ENCODE measurements at places on chromosomes 11 and 22.

DNA sequence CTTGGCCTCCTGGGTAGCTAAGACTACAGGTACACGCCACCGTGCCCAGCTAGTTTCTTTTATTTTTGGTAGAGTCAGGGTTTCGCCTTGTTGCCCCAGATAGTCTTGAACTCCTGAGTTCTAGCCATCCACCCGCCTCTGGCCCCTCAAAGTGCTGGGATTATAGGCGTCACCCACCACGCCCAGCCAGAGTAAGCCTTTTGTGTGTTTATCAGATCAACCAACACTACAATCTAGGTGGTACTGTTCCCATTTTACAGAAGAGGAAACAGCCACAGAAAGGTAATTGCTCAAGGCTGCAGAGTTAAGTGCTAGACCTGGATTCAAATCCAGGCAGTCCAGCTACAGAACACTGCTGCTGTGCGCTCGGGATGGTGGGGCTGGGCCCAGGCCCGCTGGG lies 3.1 kb downstream of the TOMM22 start:
- DNase-seq, result no peak

- DNase-seq, result no peak
Measured at GRCh38 chr11:2303627-2304505, 2.1 kb downstream of the TSPAN32 start.

DNA sequence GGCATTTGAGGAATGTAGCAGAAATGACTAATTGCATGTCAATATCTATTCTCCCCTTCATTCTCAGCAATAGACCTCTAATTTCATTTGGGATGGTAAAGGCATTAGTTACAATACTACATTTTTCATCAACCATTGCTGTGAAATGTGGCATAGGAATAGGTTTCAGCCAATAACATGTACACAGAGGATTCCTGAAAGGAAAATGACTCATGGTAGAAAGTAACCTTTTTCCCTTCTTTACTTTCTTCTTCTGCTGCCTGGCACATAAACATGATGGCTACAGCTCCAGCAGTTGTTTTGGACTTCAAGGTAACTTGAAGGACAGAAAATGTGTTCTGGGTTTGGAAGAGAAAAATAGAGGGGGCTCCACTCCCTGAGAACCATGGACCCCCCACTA lies 231.8 kb upstream of the CTSC start:
- no peak for DNase-seq

- no peak for DNase-seq
Measured at GRCh38 chr11:72773696-72774095, 20.2 kb downstream of the STARD10 start.

GRCh38 chr11:7077101-7077500 lies 11.7 kb upstream of the RBMXL2 start:
- peak; percentile 20 for DNase-seq

- DNase-seq, result peak; percentile 65
Measured at GRCh38 chr11:116792869-116793771, 1.4 kb upstream of the APOA5 start.

- DNase-seq, result no peak
Measured at GRCh38 chr11:119787074-119787461, 58.1 kb upstream of the NECTIN1 start.

GRCh38 chr22:26170795-26171580 lies 1.7 kb downstream of the SEZ6L start:
- no peak for DNase-seq

All from AG08396 (cell line).